ENCODE measurements at places on chromosomes 4 and X.

DNA sequence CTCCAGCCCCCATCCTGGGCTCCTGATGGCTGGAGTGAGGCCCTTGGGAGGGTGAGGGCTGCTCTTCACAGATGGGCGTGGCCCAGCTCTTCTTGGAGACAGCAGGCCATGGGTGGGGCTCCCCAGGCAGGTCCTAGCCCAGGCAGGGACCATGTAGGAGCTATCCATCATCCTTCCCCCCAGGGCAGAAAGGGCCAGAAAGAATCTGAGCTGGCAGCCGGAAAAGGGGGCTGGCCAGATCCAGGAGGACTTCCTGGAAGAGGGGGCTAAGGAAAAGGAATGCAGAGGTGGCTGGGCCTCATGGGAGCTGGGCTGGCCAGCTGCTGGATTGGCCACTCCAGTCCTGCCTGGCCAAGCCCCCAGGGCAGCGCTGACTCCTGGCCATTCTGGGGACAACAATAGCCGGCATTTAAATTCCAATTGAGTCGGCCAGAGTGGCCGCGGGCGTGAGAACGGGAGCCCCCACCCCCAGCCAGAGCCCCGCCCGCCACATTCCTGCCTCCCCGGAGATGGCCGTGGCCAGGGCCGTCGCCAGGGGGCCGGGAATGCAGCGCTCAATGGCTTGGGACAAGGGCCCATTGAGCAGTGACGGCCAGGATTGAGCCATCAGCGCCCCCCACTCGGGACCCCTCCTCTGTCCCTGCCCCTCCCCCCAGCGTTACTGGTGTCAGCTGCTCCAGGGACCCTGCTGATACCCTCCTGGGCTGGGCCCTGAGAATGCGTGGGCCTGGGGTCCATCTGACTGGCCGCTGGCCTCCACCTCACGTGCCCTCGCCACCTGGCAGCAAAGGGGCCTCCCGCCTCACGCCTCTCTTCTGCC, 15.1 kb upstream of the FGFR3 start:
- no peak for DNase-seq

- no peak for DNase-seq
Measured at GRCh38 chr4:66465111-66465510, 794.8 kb upstream of the EPHA5 start.

- DNase-seq = peak; percentile 92
Measured at GRCh38 chrX:111680988-111681779, at the start of gene ALG13. Gene ALG13 (plus strand): TSS chrX:111681170. CDS start chrX:111681219, 49 bp downstream.

DNA sequence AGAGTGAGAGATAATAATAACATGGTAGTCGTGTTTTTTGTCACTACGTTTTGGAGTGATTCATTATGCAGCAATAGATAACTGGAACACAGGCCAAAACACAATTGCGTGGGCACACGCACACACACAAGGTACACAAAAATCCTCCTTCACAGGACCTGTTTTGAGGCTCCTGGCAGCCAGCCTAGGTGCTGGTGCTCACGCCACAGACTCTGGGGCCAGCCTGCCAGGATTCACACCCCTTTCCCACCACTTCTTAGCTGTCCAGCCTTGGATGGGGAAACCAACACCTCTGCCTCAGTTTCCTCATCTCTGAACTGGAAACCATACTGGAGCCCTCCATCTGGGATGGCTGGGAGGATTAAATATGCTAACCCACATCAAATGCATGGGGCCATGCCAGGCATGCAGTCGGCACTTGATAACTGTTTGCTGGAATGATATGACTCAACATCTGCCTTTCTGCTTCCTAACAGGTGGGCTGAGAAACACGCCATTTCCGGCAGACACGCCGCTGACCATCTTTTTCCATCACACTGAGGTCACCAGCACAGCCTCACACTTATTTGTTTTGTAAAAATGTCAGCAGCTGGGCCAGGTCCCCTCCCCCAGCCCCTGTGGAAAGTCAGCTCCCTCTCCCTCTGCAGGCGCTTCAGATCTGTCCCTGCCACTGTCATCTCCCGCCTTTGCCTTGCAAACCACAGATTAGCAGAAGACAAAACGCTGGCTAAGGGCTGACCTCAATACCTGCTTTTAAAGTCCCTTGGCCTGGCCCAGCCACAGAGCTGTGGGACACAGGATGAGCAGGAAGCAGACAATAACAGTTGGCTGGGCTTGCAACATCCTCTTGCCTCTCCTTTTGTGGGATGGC, 237.5 kb downstream of the BCOR start:
- peak; percentile 60 for DNase-seq

- DNase-seq = no peak
Measured at GRCh38 chrX:9538544-9539045, 73.7 kb downstream of the TBL1X start.

GRCh38 chr4:168720396-168720900, 223.6 kb downstream of the PALLD start:
- DNase-seq = no peak

GRCh38 chr4:125346616-125347015, 31.9 kb downstream of the FAT4 start:
- DNase-seq = no peak

DNA sequence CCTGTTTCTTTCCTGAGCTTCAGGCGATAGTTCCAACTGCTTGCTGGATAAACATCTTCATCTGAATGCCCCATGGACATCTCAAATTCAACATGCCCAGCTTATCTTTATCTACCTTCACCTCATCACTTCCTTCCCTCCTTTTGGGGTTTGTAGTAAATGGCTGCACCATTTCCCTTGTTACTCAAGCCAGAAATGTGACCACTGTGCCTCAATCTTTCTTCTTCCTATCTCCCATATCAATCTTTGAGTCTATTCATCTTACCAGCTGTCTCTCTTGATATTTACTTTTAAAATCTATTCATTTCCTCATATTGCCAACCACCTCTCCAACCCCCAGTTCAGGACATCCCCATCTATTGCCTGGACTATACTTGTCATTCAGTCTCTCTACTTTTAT, 155.4 kb downstream of the PPA2 start:
- DNase-seq = no peak

- DNase-seq = peak; percentile 80
Measured at GRCh38 chrX:1581132-1581531, 10.3 kb upstream of the AKAP17A start.

DNA sequence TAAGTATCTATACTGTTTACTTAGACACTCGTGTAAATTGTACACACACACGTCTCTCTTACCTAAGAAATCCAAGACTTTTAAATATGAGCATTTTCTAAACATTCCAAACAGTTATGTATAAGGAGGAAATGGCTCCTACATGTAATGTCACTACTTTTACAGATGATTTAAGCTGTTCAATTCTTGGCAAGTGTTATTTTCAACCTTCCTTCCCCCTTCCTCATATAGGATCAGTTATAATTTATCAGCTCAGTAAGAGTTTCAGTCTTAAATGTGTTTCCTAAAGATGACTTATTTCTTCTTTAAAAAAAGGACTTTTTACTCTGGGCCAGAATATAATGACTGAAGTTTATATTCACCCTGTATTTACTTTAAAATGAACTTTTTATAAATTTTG, 601.1 kb downstream of the ANKRD50 start:
- no peak for DNase-seq

DNA sequence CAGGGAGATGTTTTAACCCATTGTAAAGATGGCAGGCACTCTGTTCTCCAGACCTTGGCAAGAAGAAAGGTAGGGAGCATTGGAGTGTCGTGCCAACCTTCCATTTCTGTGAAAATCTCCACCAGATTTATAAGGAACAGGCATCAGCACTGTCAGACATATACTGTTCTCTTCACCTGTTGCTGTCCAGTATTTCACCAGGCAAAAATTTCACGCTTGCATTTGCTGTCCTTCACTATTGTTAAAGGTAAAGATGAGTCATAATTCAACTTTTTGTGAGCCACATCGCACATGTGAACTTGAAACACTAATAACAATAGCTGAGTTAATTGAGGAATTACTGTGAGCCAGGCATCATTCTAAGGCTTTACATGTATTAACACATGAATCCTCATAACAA, 203.4 kb downstream of the ENOX2 start:
- DNase-seq = no peak

DNA sequence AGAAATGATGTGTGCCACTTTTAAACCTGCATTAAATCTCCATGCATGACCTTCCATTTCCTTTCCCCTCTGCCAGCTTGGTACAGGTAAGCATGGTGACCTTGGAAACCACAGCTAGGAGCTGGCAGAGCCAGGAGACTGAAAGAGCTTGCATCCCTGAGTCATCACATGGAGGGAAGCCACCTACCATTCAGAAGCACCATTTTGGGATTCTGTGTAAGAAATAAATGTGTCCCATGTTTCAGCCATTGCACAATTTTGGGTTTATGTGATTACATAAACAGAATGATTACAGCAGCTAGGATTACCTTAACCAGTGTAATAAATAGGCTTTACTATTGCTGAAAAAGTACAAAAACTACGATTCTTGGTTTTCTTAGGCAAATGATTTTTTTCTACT, 17.3 kb upstream of the CCDC149 start:
- DNase-seq = no peak

- DNase-seq = no peak
Measured at GRCh38 chrX:142601792-142602191, 396.7 kb upstream of the MAGEC2 start.

DNA sequence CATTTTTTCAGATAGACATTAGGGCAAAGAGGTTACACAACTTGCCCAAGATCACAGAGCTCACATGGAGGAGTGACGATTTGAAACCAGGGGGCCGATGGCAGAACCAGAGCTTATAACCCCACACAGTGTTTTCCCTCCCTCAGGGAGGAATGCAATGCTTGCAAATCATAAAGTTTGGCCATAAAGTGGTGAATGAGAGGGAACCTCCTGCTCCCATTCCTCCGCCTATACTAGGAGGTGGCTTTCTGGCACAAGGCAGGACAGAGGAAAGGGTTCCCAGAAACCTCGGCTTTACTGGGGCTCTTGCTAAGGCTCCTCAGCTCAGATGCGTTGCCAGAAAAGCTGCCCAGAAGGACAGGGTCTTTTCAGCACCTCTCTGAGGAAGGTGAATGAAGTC, 19.3 kb downstream of the TMEM154 start:
- no peak for DNase-seq

- DNase-seq = no peak
Measured at GRCh38 chrX:82748906-82749505, 759.1 kb upstream of the POU3F4 start.

- DNase-seq = peak; percentile 37
Measured at GRCh38 chrX:123976706-123977316, 15.3 kb downstream of the STAG2 start.

- no peak for DNase-seq
Measured at GRCh38 chrX:120310861-120311726, at the start of gene TMEM255A. Gene TMEM255A (minus strand): TSS chrX:120311461. CDS start chrX:120311309, 152 bp downstream.

DNA sequence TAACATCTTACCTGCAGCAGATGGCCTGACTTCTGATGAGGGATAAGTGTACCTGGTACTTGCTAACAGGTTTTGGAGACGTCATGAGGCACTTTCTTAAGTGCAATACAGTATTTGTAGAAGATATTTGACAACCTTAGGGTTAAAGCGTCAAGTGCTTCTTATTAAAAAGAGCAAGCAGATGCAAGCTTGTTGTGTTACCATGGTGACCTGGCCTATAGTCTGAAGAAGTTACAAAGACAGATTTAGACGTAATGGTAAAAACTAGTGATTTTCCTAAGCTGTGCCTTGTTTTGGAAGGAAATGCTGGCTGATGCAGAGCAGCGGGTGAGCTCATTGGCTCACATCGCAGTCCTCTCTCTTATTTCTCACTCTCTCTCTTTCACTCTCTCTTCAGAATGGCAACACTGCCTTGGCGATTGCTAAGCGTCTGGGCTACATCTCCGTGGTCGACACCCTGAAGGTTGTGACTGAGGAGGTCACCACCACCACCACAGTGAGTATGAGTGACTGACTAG, 243.6 kb downstream of the ANK2 start:
- no peak for DNase-seq

DNA sequence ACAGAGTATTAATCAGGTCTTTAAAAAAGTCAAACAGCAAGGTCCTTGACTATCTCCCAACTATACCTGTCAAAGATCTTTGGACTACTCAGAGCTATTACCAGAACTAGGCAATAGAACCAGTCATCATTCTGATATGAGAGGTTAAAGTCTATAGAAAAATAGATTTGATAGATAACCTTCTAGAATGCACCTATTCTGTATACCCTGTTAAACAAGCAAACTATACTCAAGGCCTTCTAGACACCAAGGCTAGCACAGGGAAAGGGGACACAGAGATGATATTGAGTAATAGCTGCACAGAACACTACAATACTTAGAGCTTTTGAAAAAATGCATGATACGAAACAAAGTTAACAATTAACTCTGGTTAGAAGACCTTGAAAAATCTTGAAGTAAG, 149.5 kb downstream of the NR3C2 start:
- no peak for DNase-seq

- no peak for DNase-seq
Measured at GRCh38 chr4:112170451-112170993, 25.3 kb downstream of the FAM241A start.

DNA sequence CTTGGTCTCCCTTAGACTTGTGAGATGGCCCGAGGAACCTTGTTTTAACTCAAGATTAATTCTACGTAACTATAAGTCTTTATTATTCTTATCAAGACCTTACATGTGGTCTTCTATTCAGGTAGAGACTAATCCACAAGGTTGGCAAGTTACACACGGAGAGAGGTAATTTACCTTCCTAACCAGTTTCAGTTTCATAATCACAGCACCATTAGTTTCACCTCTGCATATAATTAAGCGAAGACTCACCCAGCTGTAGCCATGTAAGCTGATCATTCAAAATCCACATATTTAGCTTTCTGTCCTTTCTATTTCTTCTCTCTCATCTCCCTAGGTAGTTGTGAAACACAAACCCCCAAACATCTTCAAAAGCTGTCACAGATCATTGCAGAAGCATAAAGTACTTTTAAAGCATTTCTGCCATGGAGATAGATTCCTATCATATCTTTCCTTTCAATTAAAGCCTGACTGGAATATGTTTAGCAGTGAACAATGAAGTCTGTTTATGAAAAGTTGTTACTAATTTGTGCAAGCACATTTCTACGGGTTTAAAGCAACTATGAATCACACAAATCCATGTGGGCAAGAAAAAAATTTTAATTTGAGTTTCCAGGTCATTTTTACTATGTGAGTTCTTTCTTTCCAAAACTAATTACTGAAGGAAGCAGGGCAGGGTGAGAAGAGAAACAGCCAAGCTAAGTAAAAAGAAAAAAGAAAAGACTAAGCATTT, 78.5 kb downstream of the BTC start:
- no peak for DNase-seq

DNA sequence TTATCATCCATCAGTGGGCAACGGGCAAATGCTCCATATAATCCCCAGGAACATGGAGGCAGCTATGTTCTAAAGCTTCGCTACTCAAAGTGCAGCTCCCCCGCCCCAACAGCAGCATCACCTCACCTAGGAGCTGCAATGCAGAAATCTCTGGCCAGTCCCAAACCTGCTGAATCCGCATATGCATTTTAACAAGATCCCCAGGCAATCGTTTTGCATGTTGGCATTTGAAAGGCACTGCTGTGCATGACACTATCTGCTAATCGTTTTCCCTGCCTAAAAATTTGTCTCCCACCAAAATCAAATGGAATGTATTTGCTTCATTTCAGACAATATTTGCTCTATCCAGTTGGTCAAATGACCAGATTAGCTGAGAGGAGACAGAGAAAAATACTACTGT, 15.2 kb downstream of the ADGRG2 start:
- no peak for DNase-seq
